ENCODE measurements at places on chromosomes 7 and 10. TPM values are rescaled to one million over a fixed set of nuclear protein-coding genes. Genes with fewer than 3 reads are reported as not detected.

ACTA2 gene
- total RNA-seq: 5,444 TPM

GRCh38 chr10:67629461-67629971 is 66.5 kb downstream of the CTNNA3 start:
- DNase-seq: no peak

DNA sequence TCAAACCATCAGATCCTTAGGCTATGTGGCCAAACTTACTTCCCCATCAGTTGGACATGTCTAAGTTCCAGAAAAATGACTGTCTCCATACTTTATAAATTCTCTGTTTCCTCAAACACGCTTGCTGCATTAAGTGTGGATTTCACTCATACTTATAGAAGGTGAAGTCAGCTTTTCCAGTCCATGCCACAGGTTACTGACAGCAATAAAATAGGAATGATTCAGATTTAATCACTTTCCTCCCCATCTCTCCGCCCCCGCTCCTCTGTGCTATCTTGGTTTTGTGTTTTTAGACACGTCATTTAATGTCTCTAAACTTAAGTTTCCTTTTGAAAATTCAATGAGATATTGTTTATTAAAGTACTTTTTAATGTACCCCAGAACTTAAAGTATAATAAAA is 1098.0 kb upstream of the C7orf33 start:
- no peak for DNase-seq

DNA sequence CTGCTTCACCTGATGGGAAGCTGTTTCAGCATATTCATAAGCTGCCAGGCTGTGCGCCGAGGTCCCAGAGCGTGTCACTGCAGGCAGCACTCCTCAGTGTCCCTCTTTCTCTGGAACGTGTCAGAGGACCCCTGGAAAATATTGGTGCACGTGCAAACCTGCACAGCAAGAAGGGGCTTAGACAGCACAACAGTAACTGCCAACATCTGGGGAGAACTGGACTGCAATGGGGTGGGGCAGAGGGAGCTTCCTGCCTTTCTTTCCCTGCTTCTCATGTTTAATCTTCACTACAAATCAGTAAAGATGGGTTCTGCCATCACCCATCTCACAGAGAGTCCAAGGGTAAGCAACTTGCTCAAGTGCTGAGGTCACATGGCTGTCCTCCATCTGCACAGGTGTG is 86.5 kb upstream of the GPR26 start:
- DNase-seq: no peak

DNA sequence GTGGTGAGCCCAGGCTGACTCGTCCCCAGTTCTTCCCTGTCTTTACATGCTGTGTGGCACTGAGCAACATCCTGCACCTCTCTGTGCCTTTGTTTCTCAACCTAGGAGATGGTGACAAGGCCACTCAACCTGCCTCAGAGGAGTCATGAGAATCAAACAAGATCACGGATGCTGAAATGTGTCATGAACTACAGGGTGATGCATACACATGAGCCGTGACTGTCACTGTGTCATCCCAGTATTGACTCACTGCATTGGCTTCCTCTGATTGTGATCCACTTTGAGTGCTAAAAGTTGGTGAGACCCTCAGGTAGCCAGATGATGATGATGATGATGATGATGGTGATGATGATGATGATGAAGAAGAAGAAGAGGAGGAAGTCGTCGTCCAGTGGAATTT is 11.5 kb downstream of the C10orf71 start:
- DNase-seq: no peak

GRCh38 chr10:90872648-90873020 is 860 bp downstream of the RPP30 start:
- no peak for DNase-seq

All from sigmoid colon (tissue), 7 donors.